ENCODE measurements at places on chromosomes 5 and 9. TPM values are rescaled to one million over a fixed set of nuclear protein-coding genes. Genes with fewer than 3 reads are reported as not detected.

The AQP3 gene
- 9.6 TPM for total RNA-seq

The DND1 gene
- total RNA-seq = 0.75 TPM

The FLT4 gene
- not detected for total RNA-seq

The SPATA31E1 gene
- total RNA-seq = not detected

The GRM6 gene
- not detected for total RNA-seq

The CXCL14 gene
- not detected for total RNA-seq

DNA sequence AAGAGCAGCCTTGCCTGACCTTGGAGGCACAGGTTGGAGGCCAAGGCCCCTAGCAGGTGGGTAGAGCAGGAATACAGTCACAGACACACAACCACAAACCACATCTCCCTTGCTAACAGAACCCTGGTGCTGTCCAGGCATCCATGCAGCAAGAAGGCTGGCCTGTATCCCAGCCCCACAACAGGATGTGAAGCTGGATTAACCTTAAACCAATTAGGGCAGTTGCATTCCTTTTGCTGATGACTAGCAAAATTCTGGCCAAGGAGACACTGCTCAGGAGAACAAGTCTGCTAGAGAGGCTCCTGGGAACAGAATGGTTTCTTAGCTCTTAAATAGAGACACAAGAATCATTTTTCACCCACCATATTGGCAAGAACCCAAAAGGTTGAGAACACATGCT, 97.8 kb downstream of the C5orf15 start:
- H3K4me3 ChIP-seq = no peak overlapping the region
- no peaks in the 10 kb centered on the region for H3K27me3 ChIP-seq
- peaks cover 50% of the 10 kb centered on the region for H3K4me1 ChIP-seq

GRCh38 chr9:87682085-87682484, 43.8 kb upstream of the CTSL start:
- no peaks in the 10 kb centered on the region for H3K27me3 ChIP-seq
- H3K36me3 ChIP-seq = no peaks in the 10 kb centered on the region
- no peak overlapping the region for H3K4me3 ChIP-seq
- DNase-seq = no peak

DNA sequence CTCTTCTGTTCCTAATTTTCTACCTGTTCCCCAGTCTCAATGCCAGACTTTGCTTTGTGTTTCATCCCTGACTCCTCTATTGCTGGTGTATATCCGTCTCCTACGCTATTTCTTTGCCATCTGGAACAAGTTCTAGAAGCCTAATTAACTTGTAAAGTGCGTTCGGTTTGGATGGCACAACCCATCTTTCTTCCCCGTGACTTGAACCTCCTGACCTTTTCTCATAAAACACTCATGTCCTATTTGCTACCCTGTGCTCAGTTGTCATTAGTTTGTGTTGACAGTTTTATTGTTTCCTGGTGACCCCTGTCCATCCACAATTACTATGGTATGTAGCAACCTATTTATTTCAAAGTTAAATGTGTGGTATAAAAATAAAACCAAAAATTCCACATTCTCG, 323.5 kb downstream of the TLE4 start:
- DNase-seq = no peak
- H3K4me1 ChIP-seq = peaks cover 5% of the 10 kb centered on the region
- peaks cover 19% of the 10 kb centered on the region for H3K27me3 ChIP-seq
- no peak overlapping the region for H3K27ac ChIP-seq
- no peaks in the 10 kb centered on the region for H3K36me3 ChIP-seq
- no peak overlapping the region for H3K4me3 ChIP-seq

DNA sequence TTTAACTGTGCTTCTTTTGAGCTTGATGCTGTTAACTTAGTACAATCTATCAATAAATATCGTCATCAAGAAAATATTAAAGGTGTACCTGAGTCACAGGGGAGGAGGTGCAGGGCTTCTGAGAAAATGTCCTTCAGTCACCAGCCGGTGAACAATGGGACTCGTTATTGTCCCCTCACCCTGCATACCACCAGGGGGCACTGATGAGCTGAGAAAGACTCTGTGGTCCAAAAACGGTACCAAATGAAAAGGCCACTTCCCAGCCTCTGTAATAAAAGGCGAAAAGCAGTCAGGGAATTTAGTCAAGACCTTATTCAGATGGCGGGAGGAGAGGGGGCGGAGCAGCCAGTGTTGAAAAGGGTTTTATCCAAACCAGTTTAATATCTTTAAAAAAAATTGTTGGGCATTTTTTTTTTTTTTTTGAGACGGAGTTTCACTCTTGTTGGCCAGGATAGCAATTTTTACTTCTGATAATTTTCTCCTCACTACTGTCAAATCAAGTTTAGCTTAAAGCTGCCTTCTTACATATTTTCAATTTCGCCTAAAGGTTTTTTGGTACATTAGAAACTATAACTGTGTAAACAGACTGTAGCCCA, 271.9 kb upstream of the ADAMTS16 start:
- peak; percentile 75 for DNase-seq
- H3K4me1 ChIP-seq = no peaks in the 10 kb centered on the region
- peaks cover 42% of the 10 kb centered on the region for H3K27me3 ChIP-seq
- no peak overlapping the region for H3K27ac ChIP-seq
- no peaks in the 10 kb centered on the region for H3K36me3 ChIP-seq

- H3K27me3 ChIP-seq = no peaks in the 10 kb centered on the region
- H3K4me3 ChIP-seq = no peak overlapping the region
- H3K4me1 ChIP-seq = no peaks in the 10 kb centered on the region
- no peaks in the 10 kb centered on the region for H3K36me3 ChIP-seq
Observed at GRCh38 chr9:135898634-135899407, 8.5 kb downstream of the CAMSAP1 start.

DNA sequence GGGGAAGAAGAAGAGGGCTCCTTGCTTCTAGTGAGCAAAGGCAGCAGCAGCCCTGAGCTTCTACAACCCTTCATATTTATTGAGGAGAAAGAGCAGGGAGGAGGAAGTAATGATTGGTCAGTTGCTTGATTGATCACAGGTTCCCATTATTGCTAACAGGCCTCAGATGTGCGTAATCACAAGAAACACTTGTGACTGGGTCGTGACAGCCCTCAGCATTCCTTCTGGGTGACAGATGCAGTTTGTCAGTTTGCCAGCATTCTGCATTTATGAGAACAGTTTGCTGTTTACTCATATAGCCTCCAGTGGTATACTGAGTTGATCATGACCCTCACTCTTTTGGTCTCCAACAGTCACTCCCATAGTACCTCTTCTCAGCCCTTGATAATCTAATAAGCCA, 111.5 kb upstream of the TNC start:
- no peak overlapping the region for H3K4me3 ChIP-seq
- peaks cover 6% of the 10 kb centered on the region for H3K36me3 ChIP-seq
- no peaks in the 10 kb centered on the region for H3K27me3 ChIP-seq
- H3K27ac ChIP-seq = peak overlapping the region; percentile 49
- peaks cover 9% of the 10 kb centered on the region for H3K4me1 ChIP-seq

DNA sequence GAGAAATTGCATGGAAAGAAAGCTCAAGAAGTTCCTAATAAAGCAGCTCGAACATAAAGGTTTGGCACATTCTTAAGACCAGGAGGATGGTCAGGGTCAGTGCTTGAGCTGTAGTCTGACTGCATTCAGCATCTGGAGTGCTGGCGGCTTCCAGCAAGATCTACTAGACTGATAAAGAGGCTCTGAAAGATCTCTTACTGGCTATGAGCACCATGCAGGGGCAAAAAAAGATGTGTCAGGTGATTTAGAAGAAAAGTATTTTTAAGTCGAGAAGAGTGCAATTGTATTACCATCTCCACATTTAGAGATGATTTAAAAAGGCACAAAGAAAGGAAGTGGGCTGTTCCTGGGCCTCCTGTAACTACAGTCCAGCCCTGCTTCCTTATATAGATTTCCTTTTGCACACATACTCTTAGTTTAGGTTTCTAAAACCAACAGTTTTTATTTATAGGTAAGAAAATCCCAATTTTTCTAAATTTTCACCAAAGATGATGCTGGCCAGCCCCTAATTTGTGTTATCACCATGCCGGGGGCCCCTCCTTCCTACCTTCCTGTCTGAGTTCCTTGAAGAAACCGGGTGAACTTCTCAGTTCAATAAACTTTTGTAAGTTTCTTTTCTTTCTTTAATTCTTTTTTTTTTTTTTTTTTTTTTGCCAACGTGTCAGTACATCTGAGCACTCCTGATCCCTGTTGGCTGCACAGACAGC, 65.9 kb upstream of the PLPP1 start:
- peak; percentile 10 for DNase-seq
- peak overlapping the region; percentile 51 for H3K4me3 ChIP-seq
- peaks cover 53% of the 10 kb centered on the region for H3K4me1 ChIP-seq
- no peaks in the 10 kb centered on the region for H3K27me3 ChIP-seq

DNA sequence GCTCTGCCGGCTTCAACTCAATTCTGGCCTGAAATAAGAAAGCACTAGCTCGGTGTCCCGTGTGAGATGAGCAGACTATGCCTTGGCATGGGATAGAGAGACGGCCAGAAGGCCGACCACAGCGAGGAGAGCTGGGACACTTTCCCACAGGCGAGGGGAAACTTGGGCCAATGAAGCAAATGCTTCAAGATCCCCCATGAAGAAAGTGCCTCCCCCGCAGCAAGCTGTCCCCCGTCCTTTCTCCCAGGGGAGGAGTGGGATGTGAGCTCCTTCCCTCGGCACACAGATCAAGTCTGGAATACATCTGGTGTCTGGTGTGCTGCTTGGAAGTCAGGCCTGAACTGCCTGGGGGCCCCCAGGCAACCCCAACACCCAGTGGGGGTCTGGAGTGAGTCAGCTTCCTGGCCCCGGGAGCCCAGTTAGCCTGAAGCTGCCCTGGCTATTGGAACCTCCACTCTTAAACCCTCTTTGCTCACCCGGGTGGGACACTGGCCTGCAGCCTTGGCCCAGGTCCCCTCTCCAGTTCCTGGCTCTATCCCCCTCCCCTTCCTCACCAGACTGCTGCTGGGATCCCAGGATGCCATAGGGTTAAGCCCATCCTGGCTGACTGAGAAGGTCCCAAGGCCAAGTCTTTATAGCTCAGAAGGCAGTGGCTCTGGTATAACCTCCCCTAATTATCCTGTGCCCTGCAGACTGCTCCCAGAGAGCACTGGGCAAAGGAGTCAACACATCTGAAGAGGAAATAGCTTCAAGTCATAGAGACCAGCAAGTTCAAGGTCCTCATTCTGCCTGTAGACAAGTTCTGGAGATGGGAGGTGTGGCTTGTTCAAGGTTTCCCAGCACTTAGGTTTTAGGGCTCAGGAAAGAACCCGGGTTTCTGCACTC, 205.3 kb downstream of the TTLL11 start:
- H3K4me3 ChIP-seq = no peak overlapping the region
- H3K4me1 ChIP-seq = no peaks in the 10 kb centered on the region
- no peaks in the 10 kb centered on the region for H3K27me3 ChIP-seq

- no peak overlapping the region for H3K4me3 ChIP-seq
- H3K36me3 ChIP-seq = no peaks in the 10 kb centered on the region
- H3K27ac ChIP-seq = peak overlapping the region; percentile 57
- DNase-seq = peak; percentile 87
Observed at GRCh38 chr5:147685993-147686392, 96.5 kb downstream of the JAKMIP2 start.

GRCh38 chr5:154190595-154191304, at the start of gene GALNT10:
Gene GALNT10, plus strand, starts transcription at chr5:154190733. Its CDS starts 134 bp downstream, at chr5:154190867.
- DNase-seq = peak; percentile 59
- peaks cover 42% of the 10 kb centered on the region for H3K4me1 ChIP-seq
- H3K4me3 ChIP-seq = peak within 1 kb of the TSS; percentile 92

GRCh38 chr9:95062596-95063065, 254.9 kb downstream of the FANCC start:
- no peak overlapping the region for H3K27ac ChIP-seq
- no peak overlapping the region for H3K4me3 ChIP-seq
- no peak for DNase-seq
- H3K27me3 ChIP-seq = no peaks in the 10 kb centered on the region
- peaks cover 10% of the 10 kb centered on the region for H3K36me3 ChIP-seq

- H3K27me3 ChIP-seq = no peaks in the 10 kb centered on the region
- no peak overlapping the region for H3K4me3 ChIP-seq
- H3K36me3 ChIP-seq = peaks cover 4% of the 10 kb centered on the region
- DNase-seq = no peak
- no peaks in the 10 kb centered on the region for H3K4me1 ChIP-seq
Observed at GRCh38 chr5:88203981-88204750, 64.5 kb downstream of the TMEM161B start.

DNA sequence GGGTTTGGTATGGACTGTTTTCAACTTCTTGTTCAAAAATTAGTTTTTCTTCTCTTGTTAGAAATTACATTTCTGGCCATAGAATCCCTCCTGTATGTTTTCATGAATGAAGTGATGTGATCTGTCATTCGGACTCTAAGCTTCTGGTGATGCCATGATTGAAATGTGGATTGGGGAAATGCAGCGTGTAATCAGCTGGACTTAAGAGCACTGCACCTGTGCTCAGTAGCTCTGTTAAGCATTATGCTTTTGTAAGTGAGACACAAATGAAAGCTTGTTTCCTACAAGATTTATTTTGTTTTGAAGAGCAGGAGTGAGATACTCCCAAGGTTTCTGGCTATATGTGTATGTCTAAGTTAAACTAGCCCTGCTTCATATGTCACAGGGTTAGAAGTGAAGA, 24.0 kb upstream of the FAM120AOS start:
- H3K27me3 ChIP-seq = no peaks in the 10 kb centered on the region
- no peak overlapping the region for H3K27ac ChIP-seq
- no peak for DNase-seq

DNA sequence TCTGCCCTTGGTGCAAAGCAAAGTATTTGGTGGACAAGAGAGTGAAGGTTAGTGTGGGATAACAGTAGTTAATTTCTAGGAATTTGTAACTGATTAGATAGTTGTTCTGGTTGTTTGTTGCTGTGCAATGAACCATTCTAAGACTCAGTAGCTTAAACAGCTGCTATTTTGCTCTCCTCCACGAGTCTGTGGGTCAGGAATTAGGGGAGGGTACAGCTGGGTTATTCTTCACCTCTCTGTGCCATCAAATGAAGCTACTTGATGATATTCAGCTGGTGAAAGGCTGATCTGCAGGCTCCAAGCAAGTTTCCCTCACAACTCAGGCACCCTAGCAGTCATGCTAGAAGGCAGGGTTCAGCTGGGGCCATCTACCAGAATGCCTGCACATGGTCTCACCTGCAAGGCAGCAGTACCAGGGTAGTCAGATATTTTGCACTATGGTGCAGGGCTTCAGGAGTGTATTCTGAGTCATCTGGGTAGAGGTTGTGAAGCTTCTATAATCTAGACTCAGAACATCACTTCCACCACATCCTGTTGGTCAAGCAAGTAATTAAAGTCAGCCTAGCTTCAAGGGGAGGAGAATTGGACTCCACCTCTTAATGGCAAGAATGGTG, 159.5 kb upstream of the SLC28A3 start:
- no peak overlapping the region for H3K4me3 ChIP-seq
- H3K27me3 ChIP-seq = no peaks in the 10 kb centered on the region
- no peaks in the 10 kb centered on the region for H3K4me1 ChIP-seq
- H3K27ac ChIP-seq = no peak overlapping the region
- no peaks in the 10 kb centered on the region for H3K36me3 ChIP-seq
- DNase-seq = no peak

- H3K27ac ChIP-seq = no peak overlapping the region
- H3K27me3 ChIP-seq = no peaks in the 10 kb centered on the region
- no peaks in the 10 kb centered on the region for H3K4me1 ChIP-seq
- peak; percentile 34 for DNase-seq
Observed at GRCh38 chr9:70954126-70954525, 167.3 kb downstream of the TRPM3 start.
